GM23248 (cell line): ENCODE measurements at places on chromosomes 2 and 18.

GRCh38 chr2:130756874-130757668 is 1.7 kb downstream of the AMER3 start:
- H3K27ac ChIP-seq, result no peak overlapping the region
- H3K36me3 ChIP-seq, result no peaks in the 10 kb centered on the region
- no peaks in the 10 kb centered on the region for H3K4me1 ChIP-seq
- DNase-seq, result no peak
- peaks cover 22% of the 10 kb centered on the region for H3K27me3 ChIP-seq

- H3K36me3 ChIP-seq, result no peaks in the 10 kb centered on the region
- H3K27me3 ChIP-seq, result no peaks in the 10 kb centered on the region
- no peaks in the 10 kb centered on the region for H3K4me1 ChIP-seq
- H3K27ac ChIP-seq, result no peak overlapping the region
- no peak overlapping the region for H3K4me3 ChIP-seq
Observed at GRCh38 chr2:151967829-151968722, 130.8 kb downstream of the CACNB4 start.

GRCh38 chr2:97714084-97714949 is 941 bp downstream of the ZAP70 start:
- no peak for DNase-seq
- H3K4me3 ChIP-seq, result no peak overlapping the region
- H3K4me1 ChIP-seq, result no peaks in the 10 kb centered on the region
- no peaks in the 10 kb centered on the region for H3K27me3 ChIP-seq
- no peak overlapping the region for H3K27ac ChIP-seq

DNA sequence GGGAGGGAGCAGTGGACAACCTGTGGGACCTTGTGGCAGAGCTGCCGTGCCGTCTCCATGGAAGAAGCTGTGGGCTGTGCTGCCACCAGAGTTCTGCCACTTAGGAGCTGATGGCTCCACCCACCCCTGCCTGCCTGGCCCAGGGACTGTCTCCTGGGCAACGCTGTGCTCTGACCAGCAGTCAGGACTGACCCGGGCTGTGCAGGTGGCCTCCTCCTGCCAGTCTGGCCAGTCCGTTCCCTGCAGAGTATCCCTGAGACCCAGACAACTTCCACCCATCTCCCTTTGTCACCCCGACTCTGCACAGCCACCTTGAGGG is 12.8 kb downstream of the ASIC4 start:
- peaks cover 19% of the 10 kb centered on the region; the same call in 1 of the 2 replicates for H3K27me3 ChIP-seq
- no peak overlapping the region for H3K27ac ChIP-seq
- no peak overlapping the region for H3K4me3 ChIP-seq
- no peak for DNase-seq
- H3K4me1 ChIP-seq, result peaks cover under 1% of the 10 kb centered on the region; the same call in 1 of the 2 replicates
